ENCODE measurements at places on chromosomes 16 and 17.

DNA sequence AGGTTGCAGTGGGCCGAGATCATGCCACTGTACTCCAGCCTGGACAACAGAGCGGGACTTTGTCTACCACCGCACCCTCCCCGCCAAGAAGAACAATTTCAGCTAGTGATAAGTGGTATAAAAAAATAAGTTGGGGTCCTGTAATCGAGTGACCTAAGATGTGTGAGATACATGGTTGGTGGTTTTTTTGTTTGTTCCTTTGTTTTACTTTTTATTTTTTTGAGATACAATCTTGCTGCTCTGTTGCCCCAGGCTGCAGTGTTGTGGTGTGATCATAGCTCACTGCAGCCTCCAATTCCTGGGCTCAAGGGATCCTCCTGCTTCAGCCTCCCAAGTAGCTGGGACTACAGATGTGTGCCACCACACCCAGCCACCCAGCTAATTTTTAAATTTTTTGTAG, 58.7 kb downstream of the PITPNC1 start:
- DNase-seq: no peak

- DNase-seq: no peak
Observed at GRCh38 chr16:30949650-30950515, 1.0 kb downstream of the ORAI3 start.

DNA sequence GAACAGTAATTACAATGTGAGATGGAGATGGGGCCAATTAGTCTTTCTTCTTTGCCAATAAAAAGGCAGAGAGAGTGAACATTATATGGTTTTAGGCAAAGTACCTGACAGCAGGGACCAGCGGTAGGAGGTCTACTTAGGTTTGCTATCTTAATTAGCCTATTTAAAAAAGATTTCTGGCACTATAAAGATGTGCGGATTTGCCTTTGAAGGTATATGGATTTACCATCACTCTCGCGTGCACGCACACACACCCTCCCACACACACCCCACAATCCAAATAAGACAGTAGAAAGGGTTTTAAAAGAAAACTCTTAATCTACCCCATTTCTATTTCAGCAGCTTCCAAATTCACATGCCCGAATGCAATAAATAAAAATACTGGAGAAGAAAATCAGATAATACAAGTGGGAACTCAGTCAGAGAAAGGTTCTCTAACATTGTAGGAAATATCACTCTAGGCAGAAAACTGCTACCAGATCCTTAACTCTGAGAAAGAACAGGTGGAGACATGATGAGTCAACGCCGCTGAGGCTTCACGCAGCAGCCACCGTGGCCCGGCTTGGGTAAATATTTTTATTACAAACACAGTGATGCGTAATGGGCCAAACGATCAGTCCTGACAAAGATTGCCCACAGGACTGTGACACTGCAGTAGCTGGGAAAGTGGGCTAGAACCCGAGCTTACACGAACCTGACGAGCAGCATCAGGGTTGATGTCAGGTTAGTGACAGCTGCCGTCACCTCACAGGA, 66.6 kb upstream of the AXIN2 start:
- no peak for DNase-seq

DNA sequence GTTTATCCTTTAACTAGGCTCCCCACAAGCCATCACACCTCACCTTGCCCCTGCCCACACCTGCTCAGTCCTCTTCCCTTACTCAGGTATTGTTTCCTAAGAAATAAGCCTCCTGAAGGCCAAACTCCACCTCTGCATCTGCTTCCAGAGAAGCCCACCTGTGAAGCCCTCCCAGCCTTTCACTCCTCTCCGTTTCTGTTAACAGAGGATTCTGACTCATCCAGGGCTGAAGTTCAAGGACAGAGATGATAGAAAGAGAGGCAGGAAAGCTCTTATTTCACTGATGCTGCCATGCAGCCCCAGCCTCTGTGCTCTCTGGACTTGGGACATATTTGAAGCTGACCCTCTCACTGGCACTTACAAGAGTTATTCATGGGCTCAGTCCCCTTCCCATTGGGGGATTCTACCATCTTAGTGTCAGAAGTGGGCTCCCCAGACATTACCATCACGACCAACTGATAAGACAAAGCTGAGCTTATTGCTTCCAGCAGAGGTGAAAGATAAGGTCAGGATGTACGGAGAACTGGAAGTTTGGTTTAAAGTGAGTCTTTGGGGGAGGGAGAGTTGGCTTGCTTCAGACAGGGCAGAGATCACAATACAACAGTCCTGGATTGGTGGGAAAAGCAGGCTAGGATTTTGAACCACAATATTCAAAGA, 35.3 kb upstream of the XYLT2 start:
- DNase-seq: no peak

DNA sequence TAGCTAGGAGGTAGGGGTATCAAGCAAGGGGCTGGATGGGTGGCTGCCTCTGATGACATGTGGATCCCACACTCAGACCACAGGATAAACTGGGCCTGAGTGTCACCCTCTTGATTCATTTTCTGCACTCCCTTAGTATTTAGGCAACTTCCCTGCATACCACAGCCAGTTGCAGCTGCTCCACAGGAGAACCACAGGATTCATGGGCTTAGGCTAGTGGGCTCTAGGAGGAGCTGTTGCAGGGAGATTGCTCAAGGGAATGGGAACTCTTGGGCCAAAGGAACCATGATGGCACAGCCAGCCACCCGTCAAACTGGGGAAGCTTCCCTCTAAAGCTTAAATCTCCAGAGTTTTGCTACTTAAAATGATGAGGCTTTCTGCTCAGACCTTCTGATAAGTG, 269.7 kb upstream of the ASIC2 start:
- DNase-seq: no peak

DNA sequence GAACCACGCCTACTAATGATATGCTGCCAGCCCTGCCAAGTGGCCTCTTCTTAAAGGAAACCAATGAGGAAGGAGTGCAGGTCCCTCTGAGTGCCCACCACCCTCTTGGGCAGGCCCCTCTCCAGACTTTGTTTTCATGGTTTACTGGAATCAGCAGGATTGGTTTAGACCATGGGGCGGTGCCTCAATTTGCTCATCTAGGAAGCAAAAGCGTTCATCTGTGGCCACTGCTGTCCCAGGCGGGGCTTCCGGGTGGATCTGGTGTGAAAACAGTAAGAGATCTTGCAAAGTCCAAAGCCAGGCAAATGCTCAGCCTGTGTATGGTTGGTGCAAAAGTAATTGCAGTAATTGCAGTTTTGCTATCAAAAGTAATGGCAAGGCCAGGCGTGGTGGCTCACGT, 71.3 kb downstream of the AMFR start:
- no peak for DNase-seq

DNA sequence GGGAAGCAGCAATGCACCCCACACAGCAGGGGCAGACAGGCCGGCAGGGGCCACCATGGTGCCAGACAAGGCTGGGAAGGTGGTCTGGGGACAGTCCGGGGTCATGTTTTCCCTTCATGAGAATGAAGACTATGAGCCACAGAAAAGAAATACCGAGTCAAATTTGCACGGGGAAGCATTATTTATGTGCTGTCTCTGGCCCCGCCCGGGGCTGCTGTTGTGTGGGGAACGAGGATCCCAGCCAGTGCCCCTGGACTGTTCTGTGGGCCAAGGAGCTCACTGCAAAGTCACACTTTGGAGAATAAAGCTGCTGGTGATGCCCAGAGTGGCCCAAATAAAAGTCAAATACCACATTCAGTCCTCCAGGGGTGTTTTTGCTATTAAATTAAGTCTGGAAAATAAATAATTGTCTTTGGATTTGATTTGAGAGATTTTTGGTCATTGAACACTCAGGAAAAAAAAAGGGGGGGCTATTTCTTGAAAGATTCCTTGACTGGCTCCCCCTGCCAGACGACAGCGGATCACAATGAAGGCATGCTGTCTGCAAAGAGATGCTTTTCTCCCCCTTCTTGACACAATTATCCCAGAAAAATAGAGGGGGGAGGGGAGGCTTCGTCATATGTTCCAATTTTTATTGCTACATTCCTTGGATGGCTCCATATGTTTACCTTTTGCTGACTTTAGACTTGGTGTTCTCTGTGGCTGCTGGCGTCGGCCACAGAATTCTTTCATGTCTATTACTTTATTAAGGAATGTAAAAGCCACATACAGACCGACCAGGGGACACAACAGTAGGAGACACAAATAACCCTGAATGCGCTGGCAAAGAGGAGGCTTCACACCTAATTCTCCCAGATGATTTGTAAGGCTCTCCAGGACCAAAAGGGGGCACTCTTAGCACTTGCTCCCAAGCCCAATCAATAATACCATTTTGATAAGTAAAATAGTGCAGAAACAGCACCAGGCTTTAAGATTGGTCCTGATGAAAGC, 27.1 kb upstream of the ANKFN1 start:
- no peak for DNase-seq

- no peak for DNase-seq
Observed at GRCh38 chr16:10514369-10515055, 65.9 kb downstream of the EMP2 start.

GRCh38 chr17:71024969-71025368, 855.6 kb downstream of the KCNJ2 start:
- no peak for DNase-seq

DNA sequence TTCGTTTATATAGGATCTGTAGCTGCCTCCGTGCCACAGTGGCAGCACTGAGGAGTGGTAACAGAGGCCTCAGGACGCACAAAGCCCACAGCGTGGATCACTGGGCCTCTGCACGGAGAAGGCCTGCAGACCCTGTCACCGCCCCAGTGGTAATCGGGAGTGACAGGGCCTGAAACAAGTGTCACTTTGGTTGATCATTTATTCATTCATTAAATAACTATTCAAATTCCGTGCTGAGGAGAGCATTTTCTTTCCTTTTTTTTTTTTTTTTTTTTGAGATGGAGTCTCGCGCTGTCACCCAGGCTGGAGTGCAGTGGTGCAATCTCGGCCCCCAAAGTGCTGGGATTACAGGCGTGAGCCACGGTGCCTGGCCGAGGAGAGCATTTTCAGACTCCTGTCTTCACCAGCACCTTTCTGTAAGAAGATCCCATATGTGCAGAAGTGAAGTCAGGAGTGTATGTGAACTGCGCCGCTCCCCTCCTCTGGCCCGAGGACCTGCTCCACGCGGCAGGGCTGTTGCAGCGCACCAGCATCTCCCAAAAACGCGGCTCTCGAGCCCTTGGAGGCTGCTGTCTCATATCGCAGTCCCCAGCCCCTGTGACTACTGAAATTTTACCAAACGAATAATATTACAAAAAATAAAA, 44.9 kb upstream of the TRAP1 start:
- DNase-seq: no peak

DNA sequence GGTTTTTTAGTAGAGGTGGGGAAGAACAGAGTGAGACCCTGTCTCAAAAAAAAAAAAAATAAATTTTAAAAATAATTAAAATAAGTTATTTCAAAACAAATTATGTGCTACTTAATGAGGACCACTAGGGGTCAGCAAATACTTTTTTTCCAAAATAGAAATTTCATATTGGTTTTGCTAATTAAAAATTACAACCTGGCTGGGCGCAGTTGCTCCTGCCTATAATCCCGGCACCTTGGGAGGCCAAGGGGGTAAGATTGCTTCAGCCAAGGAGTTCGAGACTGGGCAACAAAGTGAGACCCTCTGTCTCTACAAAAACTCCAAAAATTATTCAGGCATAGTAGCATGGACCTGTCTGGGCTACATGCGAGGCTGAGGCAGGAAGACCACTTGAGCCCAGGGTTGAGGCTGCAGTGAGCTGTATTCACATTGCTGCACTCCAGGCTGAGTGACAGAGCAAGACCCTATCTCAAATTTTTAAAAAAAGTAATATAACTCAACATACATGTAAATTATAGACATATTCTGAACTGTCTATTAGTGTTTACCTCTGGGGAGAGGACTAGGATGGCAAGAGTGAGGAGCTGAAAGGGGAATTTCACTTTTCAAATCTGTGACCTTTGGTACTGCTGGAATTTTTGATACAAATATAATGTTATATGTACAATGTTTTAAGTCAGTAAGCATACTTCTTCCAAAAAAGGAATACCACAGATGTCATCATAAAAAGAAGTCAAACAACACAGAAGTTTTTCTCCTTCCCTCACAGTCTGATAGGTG, 8.1 kb downstream of the MEIOB start:
- no peak for DNase-seq

GRCh38 chr17:28500712-28501379, 5.3 kb upstream of the FOXN1 start:
- no peak for DNase-seq

GRCh38 chr17:40190197-40191021, 13.1 kb downstream of the RAPGEFL1 start:
- no peak for DNase-seq

DNA sequence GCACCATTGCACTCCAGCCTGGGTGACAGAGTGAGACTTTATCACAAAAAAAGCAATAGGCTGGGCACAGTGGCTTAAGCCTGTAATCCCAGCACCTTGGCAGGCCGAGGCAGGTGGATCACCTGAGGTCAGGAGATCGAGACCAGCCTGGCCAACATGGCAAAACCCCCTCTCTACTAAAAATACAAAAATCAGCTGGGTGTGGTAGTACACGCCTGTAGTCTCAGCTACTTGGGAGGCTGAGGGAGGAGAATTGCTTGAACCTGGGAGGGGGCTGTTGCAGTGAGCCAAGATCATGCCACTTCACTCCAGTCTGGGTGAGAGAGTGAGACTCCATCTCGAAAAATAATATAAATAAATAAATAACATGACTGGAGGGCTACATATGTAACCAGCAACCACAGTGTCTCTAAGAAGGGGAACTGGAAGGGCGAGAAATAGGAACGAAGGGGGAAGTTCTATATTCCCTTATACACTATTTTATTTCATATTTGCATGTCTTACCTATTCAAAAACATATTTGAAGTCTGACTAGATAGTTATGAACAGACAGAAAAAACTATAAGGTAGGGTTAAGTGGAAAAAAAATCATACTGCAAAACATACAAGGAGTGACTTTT, 25.9 kb downstream of the MYH11 start:
- DNase-seq: no peak

- no peak for DNase-seq
Observed at GRCh38 chr17:30376621-30377452, 1.9 kb upstream of the CPD start.

GRCh38 chr16:4743226-4743878, 9.0 kb downstream of the DNAAF8 start:
- no peak for DNase-seq

DNA sequence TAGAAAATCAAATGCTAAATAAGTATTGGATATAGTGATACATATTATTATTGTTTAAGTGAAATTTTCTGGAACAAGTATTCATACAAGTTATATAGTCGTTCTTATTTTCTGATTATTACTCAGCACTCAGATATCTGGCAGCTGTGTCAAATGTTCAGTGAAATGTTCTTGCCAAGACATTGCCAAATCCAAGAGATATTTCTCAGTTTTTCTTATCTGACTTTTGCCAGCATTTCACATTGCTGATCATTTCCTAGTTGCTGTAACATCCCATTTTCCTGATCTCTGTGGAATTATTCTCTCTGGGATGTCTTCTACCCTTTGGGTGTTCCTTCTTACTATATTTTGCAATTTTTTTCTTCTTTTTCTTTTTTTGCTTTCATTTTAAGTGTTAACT, 262.3 kb downstream of the KIF2B start:
- DNase-seq: no peak

All from T-helper 22 cell (primary cell).